Gastrocnemius medialis (tissue), 4 donors: ENCODE measurements at places on chromosomes 12 and 14.

DNA sequence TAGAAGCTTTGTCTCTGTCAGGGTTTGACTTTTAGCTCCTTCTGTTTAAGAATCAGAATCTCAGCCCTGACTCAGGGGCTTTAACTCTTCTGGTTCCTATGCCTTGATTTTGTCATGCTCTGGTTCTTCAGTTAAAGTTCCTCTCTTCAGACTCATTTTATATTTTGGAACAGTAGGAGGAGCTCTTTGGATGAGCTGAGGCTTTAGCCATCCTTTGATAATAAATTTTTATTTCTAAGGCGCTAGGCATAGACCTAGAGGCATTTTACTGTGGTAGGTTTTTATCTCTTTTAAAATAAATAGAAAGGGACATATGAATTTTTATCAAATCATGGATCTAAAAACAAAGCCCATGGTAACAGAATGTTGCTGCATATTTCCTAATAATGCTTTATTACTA, 51.7 kb downstream of the ATP23 start:
- DNase-seq = no peak

DNA sequence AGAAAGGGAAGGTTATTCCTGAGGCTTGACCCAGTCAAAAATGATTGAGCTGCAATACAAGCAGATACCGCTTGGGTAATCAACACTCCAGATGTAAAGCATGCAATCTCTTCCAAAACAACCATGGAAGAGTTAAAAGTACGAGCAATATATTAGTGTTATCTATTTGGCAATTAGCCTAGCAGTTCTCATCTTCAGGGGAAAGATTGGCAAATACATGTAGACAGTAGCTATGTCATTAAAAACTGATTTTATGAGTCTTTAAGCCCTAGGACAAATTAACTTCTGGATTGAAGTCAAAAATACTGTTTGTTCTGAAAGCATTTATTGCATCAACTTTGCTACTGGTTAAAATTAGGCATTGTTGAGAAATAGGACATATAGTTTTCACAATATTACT, 9.3 kb upstream of the GYS2 start:
- no peak for DNase-seq

DNA sequence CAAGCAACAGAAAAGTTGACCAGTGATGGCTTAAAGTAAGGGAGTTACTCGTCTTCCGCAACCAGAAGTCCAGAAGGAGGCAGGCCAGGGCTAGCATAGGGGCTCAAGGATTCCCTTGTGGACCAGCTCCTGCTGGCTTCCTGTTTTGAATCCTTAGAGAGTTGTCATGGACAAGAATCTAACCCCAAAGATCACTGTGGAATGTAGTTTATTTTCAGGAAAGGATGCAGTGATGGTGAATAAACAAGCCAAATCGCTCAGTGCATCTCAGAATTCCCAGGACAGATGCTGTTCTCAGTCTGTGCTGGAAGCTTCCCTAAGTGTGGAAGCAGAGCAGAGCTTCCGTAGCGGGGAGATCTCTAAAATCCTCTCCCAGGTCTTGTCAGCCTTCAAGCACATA, 311.3 kb downstream of the C12orf75 start:
- no peak for DNase-seq

- peak; percentile 35 for DNase-seq
Observed at GRCh38 chr12:26319511-26319910, 124.1 kb downstream of the SSPN start.

DNA sequence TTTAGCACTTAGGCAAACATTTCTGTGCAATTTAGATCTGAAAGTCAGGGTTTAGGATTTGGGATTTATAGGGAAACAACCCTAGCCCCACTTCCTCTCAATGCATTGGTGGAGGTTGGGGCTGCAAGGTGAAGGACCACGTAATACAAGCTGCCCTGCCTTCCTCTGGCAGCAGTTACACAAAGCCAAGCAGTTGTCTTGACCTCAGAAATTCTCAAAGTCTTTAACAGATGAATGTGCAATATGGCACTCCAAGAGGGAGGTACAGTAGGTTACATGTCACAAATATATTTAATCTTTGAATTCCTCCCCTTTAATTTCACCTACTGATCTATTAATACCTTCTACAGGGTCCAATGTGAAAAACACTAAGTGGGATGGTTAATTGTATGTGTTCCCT, 23.9 kb downstream of the IFNG-AS1 start:
- no peak for DNase-seq

GRCh38 chr14:34981743-34982420, 910 bp upstream of the SRP54 start:
- DNase-seq = no peak
